Activated naive CD4-positive, alpha-beta T cell treated with anti-CD3 and anti-CD28 coated beads, Interleukin-2, amount 50 U/mL, for 72 hours (primary cell): ENCODE measurements at places on chromosomes 6 and 20. TPM values are rescaled to one million over a fixed set of nuclear protein-coding genes. Genes with fewer than 3 reads are reported as not detected.

- DNase-seq = no peak
Observed at GRCh38 chr20:2059411-2059810, 42.2 kb upstream of the STK35 start.

Gene HSD17B8
- total RNA-seq = 14.7 TPM

DNA sequence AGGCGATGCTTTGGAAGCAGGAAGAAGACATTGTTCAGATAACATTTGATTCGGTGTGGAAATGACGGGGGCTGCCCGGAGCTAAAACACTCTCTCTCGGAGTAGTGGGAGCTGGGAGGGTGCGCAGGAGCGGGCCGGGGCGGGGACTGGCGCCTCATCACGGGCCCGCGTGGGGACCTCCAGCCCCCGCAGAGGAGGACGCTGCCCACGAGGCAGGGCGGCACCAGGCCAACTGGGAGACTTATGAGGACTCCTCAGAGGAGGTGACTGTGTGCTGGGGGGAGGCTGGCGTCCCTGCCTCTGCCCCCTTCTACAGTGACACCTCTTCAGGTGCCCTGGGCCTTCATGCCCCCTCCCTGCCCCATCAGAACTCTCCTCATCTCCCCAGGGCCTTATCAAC, 15.2 kb downstream of the DDO start:
- DNase-seq = no peak

DNA sequence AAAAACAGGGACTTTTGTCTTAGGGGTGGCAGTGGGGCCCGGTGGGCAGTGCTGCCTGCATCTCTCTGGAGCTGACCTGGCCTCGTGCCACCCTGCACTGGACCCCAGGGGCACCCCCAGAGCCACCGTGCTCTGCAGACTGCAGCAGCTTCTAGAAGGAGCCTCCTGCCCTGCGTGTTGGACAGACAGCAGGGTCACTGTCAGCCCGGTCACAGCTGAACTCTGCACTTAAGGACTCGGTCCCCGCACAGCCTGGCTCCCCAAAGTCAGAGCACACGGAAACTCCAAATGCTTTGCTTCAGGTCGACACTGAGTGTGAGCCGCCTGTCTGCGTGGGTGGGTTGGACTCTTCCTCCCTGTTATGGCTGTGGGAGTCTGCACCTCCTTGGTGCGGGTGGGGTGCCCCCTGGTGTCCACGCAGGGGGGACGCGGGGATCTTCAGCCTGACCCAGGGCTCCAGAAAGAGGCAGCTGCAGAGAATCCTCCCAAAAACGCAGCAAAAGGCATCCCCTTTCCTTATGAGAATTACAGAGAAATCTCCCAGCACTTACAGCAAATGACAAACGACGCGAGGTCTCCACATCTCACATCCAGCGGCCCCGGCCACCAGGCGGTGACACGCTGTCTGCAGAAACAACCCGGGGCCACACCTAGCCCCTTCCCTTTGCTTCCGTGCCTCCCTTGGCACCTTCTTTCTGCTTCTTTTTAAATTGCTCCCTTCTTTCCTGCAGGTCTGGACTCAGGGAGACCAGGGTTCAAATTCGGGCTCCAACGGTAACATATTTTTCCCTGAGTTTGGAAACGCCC, 36.3 kb upstream of the DACT2 start:
- DNase-seq = no peak

Gene OR2H2
- not detected for total RNA-seq

DNA sequence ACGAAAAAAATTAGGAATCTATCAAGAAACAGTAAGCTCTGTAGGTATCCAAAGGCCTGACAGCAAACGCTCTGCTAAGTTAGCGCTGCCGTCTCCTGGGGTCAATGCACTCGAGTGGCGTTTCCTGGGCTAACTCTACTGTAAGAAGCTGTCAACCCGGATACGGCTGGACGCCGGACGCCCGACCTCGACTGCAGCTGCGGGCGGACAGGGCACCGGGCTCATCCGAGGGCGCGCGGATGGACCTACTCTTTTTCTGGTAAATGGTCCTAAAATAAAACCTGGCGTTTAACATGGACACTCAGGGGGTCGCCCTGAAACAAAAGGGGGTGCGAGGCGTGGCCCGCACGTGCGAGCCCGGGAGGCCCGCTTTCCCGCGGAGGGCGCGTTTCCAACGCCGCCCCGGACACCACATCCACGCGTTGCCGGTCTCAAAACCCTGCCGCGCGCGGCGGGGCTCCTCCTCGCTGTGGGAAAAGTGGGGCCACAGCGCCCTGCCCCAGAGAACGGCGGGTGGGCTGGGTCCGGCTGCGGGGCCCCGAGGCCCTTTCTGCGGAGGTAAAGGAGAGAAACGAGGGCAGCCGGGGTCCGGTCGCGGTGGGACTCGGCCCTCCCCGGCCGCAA, 537 bp downstream of the TCP1 start:
- DNase-seq = peak; percentile 63

DNA sequence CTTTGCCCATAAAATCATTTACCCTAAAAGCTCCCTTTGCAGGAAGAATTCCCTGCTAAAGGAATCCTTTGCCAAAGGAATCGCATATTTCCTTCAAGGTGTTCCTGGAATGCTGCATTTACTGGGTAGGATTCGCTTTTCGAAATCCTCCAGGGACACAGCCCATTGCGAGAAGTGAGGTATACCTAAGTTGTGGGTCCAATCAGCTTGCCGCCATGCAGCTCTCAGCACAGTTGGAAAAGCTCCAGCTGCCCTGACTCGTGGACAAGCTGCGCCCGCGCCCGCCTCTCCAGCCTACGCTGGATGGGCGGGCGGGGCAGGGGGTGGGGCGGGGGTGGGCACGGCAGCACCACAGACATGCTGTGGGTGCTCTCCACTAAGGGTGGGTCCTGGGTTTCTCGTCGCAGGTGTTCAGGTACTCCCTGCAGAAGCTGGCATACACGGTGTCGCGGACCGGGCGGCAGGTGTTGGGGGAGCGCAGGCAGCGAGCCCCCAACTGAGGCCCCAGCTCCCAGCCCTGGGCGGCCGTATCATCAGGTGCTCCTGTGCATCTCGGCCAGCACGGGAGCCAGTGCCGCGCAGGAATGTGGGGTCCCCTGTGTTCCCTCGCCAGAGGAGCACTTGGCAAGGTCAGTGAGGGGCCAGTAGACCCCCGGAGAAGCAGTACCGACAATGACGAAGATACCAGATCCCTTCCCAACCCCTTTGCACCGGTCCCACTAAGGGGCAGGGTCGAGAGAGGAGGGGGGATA, 1.4 kb downstream of the NNAT start:
- DNase-seq = no peak

Gene RAMACL
- total RNA-seq = 0.52 TPM

Gene PSMA7
- 253 TPM for total RNA-seq

DNA sequence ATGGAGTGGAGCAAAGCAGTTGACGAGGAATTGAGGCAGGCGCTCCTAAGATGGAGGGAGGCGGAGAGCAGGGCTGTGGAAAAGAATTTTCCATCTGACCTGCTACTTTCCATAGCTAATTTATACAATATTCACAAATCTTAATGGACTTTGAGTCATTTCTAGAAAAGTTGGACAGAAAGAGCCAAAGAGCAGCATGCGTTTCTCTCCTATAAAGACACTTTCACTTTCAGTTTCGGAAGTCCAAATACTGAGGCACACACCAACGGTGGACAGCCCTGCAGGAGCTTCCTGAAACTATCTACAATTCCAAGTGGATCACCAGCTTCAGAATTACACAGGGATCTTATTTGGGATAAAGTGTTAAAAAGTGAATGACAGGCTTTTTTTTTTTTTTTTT, 43.5 kb downstream of the PANK2 start:
- no peak for DNase-seq

GRCh38 chr6:158160932-158161539, 7.0 kb downstream of the SERAC1 start:
- DNase-seq = no peak

DNA sequence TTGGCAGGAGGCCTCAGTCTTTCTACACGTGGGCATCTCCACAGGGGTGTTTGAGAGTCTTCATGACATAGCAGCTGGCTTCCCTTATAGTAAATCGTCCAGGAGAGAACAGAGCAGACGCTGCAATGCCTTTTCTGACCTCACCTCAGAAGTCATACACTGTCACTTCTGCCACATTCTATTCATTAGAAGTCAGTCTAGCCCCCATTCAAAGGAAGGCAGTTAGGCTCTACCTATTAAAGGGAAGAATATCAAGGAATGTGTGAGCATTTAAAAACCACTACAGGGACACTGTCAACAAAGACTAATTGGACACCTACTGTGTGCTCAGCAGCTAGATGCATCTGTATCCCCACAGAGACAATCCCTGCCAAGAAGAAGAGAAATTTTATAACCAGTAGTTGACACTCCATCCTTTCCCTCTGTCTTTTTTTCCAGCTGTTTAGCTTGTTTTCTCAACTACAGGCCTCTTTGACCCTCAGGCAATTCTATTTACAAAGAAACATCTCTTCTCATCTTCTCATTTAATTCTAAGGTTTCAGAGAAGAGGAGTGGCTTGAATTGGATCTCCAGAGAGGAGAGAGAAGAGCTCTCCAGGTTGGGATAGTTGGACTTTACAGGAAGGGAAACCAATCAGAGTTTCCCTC, 18.6 kb downstream of the ARMC12 start:
- DNase-seq = no peak

GRCh38 chr6:31927242-31927862, at the start of gene C2:
Gene C2, plus strand, starts transcription at chr6:31927717. Its CDS starts 36 bp downstream, at chr6:31927753.
- no peak for DNase-seq

DNA sequence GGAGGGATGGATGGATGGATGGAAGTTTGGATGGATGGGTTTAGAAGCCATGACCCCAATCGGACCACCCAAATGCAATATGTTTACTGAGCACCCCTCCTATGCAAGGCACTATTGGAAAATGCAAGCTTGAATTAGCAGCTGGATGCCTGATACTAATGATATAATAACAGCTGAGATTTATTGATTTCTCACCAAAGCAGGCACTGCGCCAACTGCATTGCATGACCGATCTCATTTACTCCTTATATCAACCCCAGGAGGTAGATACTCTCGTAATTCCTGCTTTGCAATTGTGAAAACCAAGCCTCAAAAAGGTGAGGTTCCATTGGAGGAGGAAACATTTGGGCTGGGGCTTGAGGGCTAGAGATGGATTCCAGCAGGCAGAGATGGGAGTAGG, 89.7 kb downstream of the KCNB1 start:
- no peak for DNase-seq

- no peak for DNase-seq
Observed at GRCh38 chr20:2108987-2109386, 7.4 kb downstream of the STK35 start.

Gene CRISP2
- total RNA-seq = not detected

Gene ASIP
- not detected for total RNA-seq

Gene CCR6
- total RNA-seq = not detected

DNA sequence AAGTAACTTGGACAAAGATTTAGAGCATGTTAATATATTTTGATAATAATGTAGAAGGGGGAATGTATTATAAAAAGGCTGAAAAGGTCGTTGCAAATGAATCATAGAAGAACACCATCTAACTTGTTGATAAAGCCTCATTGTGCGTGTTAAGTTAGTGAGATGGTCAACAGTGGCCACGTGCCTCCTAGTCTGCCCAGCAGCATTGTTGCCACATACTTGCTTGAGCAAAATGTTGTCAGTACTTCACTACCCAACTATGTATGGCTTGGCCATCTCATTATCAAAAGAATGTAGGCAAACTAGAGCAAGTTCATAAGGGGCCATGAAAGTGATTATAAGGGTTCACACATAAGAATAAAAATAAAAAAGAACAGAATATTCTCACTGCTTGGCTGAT, 84.6 kb downstream of the PHACTR1 start:
- no peak for DNase-seq

GRCh38 chr6:53029761-53030160, 34.7 kb upstream of the GSTA4 start:
- DNase-seq = no peak

GRCh38 chr6:16316741-16317251, 78.4 kb downstream of the GMPR start:
- no peak for DNase-seq

GRCh38 chr6:35600659-35601125, 88.0 kb upstream of the TULP1 start:
- no peak for DNase-seq

Gene PSORS1C2
- total RNA-seq = not detected

DNA sequence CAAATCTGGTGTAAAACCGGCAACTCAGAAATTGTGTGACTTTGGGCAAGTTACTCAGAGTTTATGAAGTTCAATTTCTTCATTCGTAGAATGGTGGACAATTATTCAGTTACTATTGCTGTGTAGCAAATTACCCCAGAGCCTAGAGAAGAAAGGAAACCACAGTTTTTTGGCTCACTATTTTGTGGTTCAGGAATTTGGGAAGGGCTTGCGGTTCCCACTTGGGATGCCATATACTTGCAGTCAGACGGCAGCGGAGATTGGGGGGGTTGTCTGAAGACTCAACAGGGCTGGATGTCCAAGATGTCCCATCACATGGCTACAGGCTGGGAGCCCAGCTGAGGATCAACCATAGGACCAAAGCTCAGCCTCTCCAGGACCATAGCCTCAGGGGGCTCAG, 108.1 kb downstream of the PCSK2 start:
- no peak for DNase-seq

DNA sequence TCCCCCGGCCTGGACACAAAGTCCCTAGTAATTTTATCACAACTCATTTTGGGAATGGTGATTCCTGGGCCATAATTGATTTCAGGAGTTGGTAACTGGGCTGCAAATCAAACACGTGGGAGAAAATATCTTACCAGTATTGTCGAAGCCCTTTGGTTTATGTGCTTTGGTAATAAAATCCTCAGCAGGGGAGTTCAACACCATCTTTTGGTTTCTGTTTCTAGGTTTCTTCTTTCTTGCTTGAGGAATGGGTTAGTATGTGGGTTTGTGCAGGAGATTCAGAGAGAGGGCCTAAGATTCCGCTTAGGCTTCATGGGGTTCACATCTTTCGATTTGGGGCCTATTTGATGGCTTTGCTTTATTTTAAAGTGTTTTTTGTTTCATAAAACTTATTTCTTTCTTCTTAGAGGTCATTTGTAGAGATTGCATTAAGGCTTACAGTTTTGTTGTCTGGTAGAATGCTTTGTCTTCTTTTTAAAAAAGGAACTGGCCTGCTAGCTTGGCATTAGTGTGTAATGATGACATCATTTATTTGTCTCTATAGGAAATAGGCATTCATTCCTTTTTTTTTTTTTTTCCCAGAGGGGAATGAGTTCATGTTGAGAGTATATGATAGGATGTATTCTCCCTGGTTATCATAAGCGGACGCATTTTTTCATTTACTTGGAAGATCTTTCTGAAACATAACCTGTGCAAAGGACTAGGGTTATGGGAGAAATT, 45.8 kb downstream of the CYP24A1 start:
- DNase-seq = no peak

DNA sequence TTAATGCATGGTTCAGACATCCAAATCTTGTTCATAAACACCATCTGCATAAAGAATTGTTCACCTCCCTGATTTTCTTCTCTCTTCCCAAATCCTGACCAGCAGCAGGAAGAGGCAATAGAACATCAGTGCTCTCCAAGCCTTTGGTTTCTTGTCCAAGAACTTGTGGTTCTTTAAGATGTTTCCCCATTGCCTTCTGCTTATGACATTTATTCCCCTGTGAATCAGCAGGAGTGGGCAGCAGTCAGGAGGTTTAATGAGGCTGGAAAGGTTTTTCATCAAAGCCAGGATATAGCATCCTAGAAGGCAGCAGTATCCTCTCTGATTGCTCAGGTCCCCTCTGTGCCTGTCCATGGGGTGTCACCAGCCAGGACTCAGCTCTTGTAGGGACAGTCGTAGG, 5.3 kb downstream of the HDDC2 start:
- DNase-seq = no peak
